ENCODE measurements at places on chromosomes 16 and 17.

DNA sequence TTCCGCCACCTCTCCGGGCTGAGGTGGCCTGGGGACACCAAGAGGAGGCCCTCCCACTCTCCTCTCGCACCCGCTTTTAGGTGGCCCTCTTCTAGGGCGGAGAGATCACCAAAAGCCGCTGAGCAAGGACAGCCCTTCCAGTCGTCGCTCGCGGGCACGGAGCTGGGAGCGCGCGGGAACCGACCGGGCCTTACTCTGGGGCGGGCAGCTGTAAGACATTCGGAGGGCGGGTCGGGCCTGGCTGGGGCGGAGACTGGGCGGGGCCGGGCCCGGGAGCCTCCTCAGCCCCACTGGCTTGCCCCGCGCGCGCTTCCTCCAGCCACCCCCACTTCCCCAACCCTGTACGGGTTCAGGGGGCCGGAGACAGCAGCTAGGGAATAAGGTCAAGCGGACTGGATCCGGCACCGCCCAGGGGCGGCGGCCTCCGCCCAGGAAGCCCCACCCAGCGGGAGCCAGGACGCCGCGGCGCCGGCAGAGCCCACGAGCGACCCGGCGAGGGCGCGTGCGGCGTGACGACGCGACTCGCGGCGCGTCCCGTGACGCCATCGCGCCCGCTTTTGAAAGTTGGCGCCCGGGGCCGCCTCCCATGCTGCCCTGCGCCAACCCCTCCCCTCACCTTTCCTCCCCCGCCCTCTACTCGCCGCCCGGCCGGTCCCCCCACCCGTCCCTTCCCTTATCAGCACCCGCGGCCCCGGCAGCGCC, 351 bp upstream of the CTCF start:
- DNase-seq: peak; percentile 83

DNA sequence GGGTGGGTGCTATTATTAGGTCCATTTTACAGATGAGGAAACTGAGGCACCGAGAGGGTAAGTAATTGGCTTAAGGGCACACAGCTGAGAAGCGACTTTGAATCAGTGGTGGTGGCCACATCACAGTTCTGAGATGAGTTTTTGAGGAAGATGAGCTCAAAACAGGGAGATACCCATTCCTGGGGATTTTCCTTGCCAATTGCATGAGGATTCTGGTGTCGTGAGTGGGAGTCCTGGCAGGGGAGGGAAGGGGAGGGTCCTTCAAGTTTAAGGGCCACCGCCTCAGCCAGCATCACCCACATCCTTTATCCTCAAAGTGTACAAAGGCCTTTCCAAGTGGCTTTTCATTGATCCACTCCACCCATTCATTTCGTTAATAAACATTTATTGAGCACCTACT, 45.3 kb downstream of the IL21R start:
- no peak for DNase-seq

DNA sequence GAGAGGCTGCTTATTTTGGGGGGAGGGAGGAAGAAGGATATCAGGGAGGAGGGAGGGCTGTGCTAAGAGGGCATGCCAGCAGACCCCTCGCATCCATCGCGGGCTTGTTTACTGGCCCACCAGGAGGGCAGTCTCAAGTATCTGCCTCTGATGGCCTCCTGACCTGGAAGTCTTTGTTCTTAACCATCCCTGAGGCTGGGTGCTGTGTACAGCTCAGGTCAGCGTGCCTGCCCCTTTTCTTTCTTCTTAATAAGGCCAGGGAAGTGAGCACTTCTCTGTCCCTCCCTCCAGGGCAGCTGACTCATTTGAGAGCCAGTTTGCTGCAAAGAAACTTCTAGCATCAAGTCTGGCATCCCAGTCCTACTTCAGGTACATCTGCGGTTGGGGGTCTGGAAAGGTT, 157.0 kb downstream of the CCDC182 start:
- DNase-seq: no peak

- no peak for DNase-seq
These were observed 4.0 kb downstream of the BECN1 start for GRCh38 chr17:42819939-42820535.

GRCh38 chr17:6011206-6011605, 59.0 kb upstream of the WSCD1 start:
- DNase-seq: no peak

GRCh38 chr17:32007463-32008298, 498 bp downstream of the LRRC37B start:
- peak; percentile 36 for DNase-seq

- no peak for DNase-seq
These were observed 20.0 kb downstream of the OR2C1 start for GRCh38 chr16:3375680-3376079.

GRCh38 chr16:74991593-74992403, 6.9 kb upstream of the WDR59 start:
- DNase-seq: no peak

GRCh38 chr17:63961355-63962212, 11.1 kb downstream of the SCN4A start:
- peak; percentile 54 for DNase-seq

DNA sequence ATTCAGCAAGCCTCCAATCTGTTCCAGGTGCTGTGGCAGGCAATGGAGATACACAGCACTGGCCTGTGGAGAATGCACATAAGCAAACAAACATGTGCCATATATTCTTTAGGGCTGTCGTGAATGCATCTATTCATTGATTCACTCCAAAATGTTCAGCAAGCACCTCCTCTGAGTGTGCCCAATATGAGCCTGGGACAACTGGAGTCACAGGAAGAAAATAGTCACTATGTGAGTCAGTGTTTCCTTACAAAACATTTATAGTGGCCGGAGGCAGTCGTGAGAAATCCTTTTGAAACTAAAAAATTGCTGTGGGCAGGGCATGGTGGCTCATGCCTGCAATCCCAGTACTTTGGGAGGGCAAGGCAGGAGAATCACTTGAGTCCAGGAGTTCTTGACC, 310.1 kb downstream of the CA10 start:
- DNase-seq: no peak

DNA sequence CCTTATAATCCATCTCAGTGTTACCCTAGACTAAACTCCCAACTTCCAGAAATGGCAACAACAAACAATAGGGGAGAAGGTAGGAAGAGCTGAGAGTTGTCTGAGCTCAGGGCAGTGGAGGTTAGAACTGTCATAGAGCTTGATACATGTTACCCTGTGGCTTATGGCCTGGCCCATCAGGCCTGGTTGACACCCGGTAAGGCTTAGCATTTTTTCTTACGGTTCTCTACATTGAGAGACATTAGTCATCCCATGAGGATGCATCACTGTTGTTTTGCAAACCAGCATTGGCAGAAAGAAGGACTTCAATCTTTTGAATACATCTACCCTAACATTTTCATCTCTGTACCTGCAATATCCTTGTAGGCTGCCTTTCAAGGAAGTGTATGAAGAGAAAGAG, 226.6 kb downstream of the PHKB start:
- no peak for DNase-seq

GRCh38 chr16:49564496-49565229, 191.1 kb downstream of the C16orf78 start:
- DNase-seq: no peak

Data from GM12892 (cell line).